ENCODE measurements at places on chromosomes 6 and 20.

DNA sequence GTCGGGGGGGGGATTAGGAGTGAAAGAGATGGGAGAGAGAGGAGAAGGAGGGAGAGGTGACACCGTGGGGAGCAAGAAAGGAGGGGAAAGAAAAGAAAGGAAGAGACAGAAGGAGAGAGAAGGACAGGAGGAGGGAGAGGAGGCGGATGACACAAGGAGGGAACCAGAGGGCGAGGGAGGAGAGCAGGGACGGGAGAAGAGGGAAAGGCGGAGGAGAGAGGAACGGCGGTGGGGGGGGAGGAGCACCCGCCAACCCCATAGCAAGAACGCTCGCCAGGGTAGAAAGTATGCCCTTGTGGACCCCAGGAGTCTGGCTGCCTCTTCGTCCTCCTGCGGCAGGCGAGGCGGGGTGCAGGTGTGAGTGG, 4.5 kb upstream of the INSM1 start:
- DNase-seq, result no peak

GRCh38 chr20:48153523-48153922, 368.2 kb upstream of the SULF2 start:
- DNase-seq, result peak; percentile 12

- no peak for DNase-seq
Measured at GRCh38 chr6:25078141-25078540, 142.4 kb upstream of the RIPOR2 start.

DNA sequence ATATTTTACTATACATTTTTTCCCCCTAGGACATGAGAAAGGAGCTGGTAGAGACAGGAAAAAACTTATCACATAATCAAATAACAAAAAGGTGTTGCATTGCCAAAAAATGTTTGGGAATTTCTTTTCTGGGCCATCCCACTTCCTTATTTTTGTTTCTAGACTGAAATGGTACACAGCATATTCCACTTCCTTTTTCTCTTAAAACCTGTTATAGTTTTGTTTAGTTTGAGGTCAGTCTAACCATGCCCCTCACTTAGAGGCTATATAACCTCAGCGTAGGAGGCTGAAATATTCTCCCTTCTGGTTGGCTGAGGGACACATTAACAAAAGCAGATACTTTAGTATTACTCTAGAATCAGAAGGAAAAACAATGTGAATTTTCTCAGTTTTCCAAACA, 323.9 kb downstream of the GJA1 start:
- DNase-seq, result no peak

DNA sequence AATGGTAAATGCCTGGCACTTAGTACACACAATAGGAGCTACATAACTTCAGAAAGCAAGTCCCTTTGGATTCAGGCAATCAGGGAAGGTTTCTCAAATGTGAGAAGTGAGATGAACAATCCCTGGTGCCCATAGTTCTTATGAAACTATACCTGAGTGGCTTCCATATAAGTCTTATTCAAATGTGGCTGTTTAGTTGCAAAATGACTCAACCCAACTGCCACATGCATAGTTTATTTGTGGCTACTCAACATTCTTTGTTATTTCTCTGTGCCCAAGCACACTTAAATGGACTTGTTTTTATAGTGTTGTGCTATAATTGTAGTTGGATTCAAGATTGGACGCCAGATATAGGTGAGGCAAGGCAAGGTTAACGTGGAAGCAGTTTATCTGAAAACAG, 93.7 kb upstream of the ATXN1 start:
- no peak for DNase-seq

- DNase-seq, result no peak
Measured at GRCh38 chr6:157773248-157773773, 49.7 kb upstream of the SNX9 start.

- DNase-seq, result no peak
Measured at GRCh38 chr20:43667341-43668132, 623 bp downstream of the MYBL2 start.

DNA sequence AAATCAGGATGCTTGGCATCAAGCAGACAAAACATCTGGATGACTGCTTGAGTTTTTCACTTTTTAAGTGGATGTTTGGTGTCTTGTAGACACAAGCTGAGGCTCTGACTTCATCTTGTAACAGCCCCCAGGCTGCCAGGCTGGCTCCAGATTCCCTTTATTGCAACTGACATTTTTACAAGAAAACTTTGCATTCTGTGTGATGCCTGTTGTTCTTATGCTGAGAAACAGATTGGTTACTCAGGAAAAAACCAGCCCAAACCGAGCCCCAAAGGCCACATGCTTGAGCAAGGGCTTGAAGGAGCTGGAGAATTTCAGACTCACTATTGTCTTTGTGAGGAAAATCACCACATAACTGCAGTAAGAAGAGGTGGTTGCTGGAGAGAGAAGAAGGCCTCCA, 98.4 kb upstream of the PREP start:
- DNase-seq, result no peak

GRCh38 chr20:54680439-54680838, 205.0 kb downstream of the DOK5 start:
- DNase-seq, result no peak

- no peak for DNase-seq
Measured at GRCh38 chr20:36632487-36633284, 13.3 kb downstream of the SLA2 start.

DNA sequence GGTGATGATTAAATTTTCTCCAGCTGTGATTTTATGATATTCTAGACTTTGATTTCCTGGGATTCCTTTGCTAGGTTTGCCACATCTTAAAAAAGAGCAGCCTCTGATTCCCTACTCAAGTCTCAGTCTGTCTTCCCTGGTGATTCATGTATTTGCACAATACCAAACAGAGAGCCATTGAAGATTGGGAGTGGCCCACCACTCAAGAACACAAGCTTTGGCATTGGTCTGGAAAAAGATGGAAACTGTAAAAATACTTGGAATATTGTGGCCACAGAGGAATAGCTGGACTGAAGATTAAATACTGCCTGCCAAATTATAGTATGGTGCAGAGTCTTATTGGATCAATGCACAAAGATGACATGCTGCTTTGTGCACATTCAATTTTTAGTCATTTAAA, 32.9 kb downstream of the PTCHD4 start:
- DNase-seq, result no peak

GRCh38 chr20:3105256-3106137, 21.0 kb upstream of the AVP start:
- DNase-seq, result no peak

DNA sequence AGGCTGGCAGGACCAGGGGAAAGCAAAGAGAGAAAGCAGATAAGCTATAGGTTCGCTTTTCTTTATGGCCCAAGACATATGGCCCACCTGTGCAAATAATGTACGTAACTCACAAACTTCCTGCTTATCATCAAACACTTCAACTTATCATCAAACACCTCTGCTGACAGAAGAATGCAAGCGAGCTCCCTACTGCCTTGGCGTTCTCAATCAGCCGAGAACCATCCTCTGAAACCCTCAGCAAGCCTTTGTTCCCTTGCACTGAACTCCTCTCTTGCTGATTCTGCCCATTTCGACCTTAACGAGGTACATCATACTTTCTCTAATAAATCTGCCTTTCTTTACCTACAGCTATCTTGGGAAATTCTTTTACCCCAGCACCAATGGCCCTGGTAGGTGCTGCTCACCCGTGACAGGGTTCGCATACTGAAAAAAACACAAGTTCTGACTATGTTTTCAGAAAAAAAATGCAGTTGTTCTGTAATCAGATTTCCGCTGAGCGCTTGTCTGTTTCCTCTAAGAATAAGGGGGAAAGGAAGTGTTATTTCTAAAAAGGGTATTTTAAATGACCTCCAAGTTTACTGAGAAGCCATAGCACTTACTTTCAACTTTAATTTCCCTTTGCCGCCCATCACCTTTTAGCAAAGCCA, 28.3 kb downstream of the SERPINB6 start:
- no peak for DNase-seq

- DNase-seq, result no peak
Measured at GRCh38 chr20:41701588-41702348, 83.6 kb upstream of the CHD6 start.

GRCh38 chr20:35048739-35049138, 43.9 kb downstream of the TRPC4AP start:
- DNase-seq, result no peak

GRCh38 chr20:9290331-9290730, 221.4 kb downstream of the PLCB4 start:
- DNase-seq, result no peak

DNA sequence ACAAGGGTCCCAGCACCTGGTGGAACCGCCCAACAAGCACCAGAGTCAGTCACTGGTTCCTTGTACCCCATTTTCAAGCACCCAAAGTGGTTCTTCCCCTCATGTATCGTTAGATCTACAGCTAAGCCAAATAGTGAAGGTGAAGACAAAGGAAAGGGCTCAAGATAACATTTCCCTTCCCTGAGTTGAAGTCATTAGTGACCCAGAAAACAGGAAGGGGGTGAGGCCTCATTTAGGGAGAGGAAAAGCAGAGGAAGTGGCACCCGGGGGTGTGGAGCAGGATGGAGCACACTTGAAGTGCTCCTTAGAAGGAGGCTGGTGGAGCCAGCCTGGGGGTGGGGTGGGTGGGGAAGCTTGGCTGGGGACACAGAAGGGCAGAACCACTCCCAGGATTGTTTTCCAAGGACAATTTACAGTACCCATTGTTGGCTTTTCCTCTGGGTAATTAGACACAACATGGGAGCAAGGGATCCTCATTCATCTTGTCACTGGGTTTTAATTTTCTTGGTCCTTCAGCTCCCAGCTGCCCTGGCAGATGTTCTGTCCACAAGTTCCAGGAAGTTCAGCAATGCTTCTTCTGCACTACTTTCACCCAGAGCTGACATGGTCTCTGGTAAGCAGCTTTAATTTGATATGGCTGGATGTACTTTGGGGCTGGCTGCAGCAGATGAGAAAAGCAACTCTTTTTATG, 73.3 kb upstream of the CD93 start:
- peak; percentile 43 for DNase-seq

DNA sequence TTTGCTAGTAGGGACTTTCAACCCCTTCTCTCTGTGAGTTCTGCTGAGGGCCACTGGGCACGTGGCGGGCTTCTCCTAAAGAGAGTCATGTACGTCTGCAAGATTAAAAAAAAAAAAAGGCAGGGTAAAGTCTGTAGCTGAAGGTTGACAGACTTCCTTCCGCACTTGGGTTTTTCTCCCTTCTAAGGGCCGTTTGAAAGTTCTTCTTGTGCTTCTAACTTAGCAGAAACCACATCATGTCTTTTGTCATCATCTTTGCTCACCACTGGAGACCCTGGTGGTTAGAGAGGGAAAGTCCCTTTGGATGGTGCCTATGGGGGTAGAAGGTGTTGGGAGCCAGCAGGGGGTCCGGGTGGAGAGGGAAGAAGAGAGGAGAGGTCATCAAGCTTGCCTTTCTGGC, 31.4 kb downstream of the PRDM1 start:
- no peak for DNase-seq

DNA sequence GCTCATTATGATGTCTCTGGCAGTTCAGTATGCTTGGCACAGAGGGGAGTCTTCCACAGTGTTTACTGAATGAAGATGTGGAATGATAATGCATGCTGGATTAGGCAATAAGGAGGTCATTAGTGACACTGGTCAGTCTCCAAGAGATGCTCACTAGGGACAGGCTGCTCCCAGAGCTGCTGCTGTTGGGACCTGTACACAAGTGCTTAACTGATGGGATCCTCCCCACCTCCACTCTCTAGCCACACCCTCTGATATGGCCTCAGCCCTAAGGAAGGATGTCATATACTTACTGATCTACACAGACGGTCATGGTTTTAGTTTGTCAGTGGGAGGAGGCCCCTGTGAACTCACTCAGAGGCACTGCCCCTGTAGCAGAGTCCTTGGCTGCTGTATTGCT, 73.4 kb downstream of the MYB start:
- no peak for DNase-seq

DNA sequence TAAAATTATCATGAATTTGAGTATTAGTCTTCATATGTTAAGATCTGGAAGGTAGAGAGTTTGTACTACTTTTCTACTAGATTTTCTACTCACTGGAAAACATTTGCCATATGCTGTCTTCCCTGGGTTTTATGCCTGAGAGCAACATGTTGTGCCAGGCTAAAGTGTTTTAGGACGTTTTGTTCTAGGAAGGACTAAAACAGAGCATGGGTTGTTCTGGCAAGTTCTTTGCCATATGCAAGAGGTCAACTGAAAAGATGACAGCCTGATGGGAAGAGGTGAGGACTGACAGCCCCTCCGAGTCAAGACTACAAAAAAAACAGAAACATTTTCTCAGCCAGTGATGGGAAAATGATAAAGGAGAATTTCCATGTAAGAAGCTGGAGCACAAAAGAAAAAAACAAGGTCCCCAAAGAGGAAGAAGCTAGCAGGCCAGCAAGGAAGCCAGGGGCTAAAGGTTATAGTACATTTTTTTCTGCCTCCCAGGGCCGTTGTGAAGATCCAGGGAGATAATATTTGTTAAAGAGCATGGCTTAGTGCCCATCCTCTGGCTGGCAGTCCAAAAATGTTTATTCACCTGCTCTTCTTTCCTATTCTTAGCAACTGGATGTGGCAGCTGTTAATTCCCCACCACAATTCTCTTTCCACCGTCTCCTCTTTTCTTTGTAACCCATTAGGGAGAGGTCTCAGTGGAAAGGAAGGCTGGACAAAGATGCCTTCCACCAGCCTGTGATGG, 7.8 kb downstream of the SCGN start:
- no peak for DNase-seq

DNA sequence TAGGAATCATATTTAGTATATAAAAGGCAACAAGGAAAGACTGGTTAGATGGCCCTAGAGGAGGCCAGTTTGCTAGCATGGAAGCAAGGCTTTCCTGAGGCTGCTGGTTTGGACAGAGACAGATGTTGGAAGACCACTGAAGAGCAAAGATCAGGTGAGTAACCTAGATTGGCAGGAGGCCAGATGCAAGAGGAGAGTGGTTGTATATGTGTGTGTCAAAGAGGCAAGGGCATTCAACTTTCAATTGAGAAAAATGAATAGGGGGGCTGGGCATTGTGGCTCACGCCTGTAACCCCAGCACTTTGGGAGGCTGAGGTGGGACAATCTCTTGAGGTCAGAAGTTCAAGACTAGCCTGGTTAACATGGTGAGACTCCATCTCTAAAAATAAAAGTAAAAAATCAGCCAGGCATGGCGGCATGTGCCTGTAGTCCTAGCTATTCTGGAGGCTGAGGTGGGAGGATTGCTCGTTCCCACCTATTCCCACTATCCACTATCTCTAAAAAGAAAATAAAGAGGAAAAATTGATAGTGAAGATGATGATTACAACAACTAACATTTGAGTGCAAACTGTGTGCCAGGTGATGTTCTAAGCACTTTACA, 79.8 kb downstream of the PRDM1 start:
- peak; percentile 82 for DNase-seq

DNA sequence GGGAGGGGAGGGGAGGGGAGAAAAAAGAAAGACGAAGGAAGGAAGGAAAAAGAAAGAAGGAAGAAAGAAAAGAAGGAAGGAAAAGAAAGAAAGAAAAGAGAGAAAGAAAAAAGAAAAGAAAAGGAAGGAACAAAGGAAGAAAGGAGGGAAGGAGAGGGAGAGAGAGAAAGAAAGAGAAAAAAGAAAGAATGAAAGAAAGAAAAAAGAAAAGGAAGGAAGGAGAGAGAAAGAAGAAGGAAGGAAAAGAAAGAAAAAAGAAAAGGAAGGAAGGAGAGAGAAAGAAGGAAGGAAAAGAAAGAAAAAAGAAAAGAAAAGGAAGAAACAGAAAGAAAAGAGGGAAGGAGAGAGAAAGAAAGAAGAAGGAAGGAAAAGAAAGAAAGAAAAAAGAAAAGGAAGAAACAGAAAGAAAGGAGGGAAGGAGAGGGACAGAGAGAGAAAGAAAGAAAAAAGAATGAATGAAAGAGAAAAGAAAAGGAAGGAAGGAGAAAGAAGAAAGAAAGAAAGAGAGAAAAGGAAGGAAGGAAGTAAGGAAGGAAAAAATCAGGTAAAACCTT, 225.3 kb downstream of the TPBG start:
- DNase-seq, result no peak

- no peak for DNase-seq
Measured at GRCh38 chr20:53899351-53900167, 170.8 kb downstream of the BCAS1 start.

GRCh38 chr6:109946979-109947378, 31.1 kb upstream of the GPR6 start:
- DNase-seq, result no peak

Measured in choroid plexus epithelial cell (primary cell).